ENCODE measurements at places on chromosomes 6 and 20.

DNA sequence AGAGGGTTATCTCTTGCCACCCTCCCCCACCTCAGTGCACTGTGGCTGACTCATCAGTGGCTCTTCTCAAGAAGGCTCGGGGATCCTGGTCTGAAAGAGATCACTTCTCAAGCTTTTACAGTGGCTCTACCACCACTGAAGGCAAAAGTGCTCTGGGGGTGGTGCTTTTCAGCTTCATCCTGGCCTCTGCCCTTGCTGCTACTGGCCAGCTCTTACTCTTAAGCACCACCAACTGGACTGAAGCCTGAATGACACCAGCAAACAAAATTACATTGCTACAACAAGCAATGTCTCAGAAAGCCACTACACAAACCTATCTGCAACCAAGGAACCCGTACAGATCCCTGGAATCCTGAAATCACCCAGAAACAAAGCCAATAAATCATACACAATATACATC is 402.1 kb downstream of the EPHA7 start:
- no peak for DNase-seq

- DNase-seq: no peak
Measured at GRCh38 chr6:139943391-139943790, 568.9 kb upstream of the CITED2 start.

- no peak for DNase-seq
Measured at GRCh38 chr20:60882836-60883235, 369.2 kb upstream of the CDH4 start.

DNA sequence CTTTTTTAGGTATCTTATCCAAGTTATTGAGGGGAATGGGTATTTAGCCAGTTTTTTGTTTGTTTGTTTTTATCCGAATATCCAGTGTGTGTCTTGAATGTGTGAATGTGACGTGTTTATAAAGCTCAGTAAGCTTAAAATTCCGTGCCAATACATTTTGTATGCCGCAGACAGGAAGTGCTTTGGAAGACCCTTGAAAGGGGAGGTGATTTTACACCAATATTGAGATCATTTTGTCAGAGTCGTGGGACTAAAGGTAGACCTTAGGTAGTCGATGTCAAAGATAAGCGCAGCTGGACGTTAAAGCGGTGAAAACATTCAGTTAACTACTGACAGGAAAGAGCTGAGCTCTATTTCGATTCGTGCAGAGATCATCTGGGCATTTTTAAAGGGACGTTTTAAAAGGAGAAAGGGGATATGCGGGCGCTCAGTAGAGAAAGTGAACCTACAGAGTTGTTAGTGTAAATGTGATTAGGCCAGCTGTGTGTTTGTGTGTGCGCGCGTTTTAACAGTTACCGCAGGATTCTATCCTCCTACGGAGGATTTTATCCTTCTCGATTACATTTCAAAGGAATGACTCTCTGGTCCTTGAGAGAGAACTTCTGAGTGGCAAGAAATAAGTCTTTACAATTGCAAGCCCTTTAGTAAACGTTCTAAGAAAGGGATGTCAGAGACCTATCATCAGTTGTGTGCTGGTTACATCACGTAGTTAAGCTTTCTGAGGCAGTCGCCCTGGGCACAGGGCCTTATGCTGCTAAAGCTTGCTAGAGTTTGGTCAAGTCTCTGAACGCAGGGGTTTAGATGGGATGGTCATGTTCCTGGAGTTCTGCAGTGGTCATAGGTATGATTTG is 625 bp upstream of the ECHDC1 start:
- no peak for DNase-seq

- no peak for DNase-seq
Measured at GRCh38 chr6:17281100-17281496, at the start of gene RBM24. Gene RBM24 (plus strand): TSS chr6:17281361. CDS start chr6:17281582, 221 bp downstream.

GRCh38 chr20:36833275-36834020 is 42.5 kb upstream of the TLDC2 start:
- DNase-seq: no peak

DNA sequence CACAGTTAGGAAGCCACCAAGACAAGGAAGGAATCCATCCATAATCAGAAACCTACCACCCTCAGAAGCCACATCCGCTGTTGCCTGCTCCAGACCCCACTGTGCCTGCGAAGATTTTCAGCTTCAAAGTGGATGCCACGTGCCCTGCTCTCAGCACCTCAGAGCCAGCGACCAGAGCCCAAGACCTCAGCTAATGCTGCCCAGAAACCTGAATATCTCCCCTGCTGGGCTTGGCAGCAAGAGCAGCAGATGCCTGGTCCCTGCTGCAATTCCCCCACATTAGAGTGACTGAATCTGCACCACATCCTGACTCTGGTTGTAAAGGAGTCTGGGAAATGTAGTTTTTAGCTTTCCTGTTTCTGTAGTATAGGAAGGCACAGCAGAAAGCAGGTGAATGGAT is 10.7 kb upstream of the ULBP3 start:
- DNase-seq: no peak

- DNase-seq: no peak
Measured at GRCh38 chr6:18177286-18177965, 22.2 kb downstream of the KDM1B start.

DNA sequence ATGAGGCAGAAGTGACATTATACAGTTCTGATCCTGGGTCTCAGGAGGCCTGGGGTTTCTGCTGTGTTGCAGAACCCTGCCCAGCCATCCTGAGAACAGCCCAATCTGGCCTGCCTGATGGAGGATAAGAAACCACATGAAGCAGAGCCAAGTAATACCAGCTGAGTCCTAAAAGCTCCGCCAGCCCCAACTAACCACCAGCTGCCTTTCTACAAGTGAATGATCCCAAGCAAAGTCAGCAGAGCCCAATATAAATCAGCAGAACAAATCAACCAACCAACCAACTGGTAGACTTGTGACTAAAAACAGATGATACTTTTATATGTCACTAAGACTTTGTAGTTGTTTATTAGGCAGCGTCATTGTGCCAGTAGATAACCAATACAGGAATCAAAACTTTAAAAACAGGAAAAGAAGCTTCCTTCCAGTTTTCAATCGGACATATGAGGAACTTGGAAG is 52.1 kb downstream of the SNX5 start:
- DNase-seq: no peak

GRCh38 chr20:61192337-61192950 is 59.6 kb upstream of the CDH4 start:
- DNase-seq: no peak

GRCh38 chr6:28107506-28107905 is 16.9 kb upstream of the ZSCAN16 start:
- DNase-seq: no peak

DNA sequence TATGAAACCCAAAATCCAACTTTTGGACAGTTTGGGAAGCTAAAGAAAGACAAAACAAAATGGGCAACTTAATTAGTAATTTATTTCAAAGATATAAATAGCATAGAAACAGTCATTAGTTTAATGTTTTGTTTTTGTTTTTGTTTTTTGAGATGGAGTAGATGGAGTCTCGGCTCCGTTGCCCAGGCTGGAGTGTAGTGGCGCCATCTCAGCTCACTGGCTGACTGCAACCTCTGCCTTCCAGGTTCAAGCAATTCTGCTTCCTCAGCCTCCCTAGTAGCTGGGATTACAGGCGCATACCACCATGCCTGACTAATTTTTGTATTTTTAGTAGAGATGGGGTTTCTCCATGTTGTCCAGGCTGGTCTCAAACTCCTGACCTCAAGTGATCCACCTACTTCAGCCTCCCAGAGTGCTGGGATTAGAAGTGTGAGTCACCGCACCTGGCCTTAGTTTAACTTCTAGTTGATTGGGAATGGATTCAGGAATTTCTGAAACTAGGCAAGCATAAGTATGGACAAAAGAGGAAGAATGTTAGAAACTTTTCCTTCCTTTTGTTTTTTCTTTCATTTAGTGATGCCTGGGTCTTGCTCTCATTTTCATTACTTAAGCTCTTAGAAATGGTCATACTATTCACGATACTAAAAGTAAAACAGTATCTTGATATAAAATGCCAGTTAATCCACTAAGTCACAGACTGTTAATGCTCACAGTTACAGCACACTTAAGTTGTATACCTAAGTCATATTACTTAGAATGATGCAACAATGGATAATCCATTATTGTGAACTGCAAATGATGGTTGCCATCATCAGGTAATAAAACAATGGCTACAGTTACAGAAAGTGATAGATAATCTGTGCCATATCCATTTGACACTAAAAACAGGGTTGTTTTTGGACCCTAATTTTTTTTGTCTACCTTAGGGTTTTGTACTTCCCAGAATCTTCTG is 8.2 kb downstream of the SENP6 start:
- DNase-seq: no peak

GRCh38 chr20:41408156-41408794 is 41.7 kb upstream of the EMILIN3 start:
- no peak for DNase-seq
